ENCODE measurements at places on chromosomes 12 and 14.

GRCh38 chr12:75982979-75983660 lies 48.5 kb downstream of the PHLDA1 start:
- peaks cover 14% of the 10 kb centered on the region for H3K27me3 ChIP-seq
- DNase-seq = no peak
- H3K27ac ChIP-seq = no peak overlapping the region

DNA sequence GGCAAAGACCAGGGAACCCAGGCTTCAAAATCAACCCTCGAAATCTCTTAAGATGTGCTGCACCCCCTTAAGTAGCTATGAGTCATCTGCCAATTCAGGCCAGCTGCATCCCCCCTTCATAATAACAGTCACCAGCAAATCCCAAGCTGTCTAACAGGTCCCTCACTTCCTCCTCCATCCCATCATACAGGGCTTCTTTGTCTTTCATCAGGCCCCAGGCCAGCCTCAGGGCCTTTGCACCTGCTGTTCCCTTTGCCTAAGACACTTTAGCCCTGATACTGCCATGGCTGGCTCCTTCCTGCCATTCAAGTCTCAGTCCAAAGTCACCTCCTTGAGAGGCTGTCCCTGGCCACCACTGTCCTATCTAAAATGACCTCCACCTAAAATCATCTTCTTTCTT lies 4.0 kb downstream of the RASAL1 start:
- H3K27ac ChIP-seq = no peak overlapping the region
- no peak for DNase-seq
- H3K36me3 ChIP-seq = no peaks in the 10 kb centered on the region
- no peaks in the 10 kb centered on the region for H3K27me3 ChIP-seq

- no peaks in the 10 kb centered on the region for H3K4me1 ChIP-seq
- H3K4me3 ChIP-seq = no peak overlapping the region
- no peaks in the 10 kb centered on the region for H3K36me3 ChIP-seq
- H3K27ac ChIP-seq = no peak overlapping the region
These were observed 211.0 kb downstream of the TBX5 start for GRCh38 chr12:114194956-114195355.

GRCh38 chr14:104202259-104203070 lies 64.1 kb downstream of the KIF26A start:
- no peak overlapping the region for H3K4me3 ChIP-seq
- no peak for DNase-seq
- no peaks in the 10 kb centered on the region for H3K4me1 ChIP-seq
- no peaks in the 10 kb centered on the region for H3K27me3 ChIP-seq

DNA sequence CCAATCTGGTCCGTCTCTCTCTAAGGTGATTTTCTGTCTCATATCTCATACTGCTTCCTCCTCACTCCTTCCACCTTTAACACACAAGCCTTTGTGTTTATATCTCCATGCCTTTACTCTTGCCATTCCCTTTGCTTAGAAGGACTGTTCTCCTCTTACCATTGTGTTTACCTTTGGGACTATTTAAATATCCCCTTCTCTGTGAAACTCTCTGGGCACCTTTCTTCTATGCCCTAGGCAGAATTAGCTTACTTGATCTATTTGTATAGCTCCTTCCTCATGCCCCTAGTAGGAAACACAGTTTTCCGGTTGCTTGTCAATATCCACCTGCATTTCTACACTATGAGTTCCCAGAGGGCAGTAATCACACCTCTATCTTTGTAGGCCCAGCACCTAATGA lies 3.9 kb upstream of the AMHR2 start:
- peaks cover 52% of the 10 kb centered on the region for H3K4me1 ChIP-seq
- no peaks in the 10 kb centered on the region for H3K27me3 ChIP-seq
- no peak overlapping the region for H3K4me3 ChIP-seq
- H3K27ac ChIP-seq = peak overlapping the region; percentile 36

DNA sequence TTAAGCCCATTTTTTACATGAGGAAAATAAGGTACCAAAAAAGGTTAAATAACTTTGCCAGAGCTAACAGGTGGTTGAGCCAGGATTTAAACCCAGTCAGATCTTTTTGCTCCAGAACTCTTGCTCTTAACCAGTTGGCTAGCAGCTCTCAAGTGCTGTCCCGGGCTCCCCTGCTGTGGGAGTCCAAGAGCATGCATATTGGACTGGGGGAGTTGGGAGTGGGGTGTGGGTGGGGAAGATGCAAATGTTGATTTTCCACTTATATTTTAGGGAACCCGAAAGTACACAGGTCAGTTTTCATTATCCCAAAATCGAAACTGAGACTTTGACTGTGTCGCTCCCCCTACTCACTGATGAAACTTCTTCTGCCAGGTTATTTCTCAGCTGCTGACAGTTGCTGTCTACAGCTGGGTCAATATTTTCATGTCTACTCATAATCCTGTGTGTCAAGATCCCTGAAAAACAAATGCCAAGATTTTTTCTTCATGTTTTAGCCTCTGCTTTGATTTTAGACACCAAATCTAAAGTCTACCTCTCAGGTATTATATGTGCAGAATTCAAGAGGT lies 172.3 kb upstream of the TMPO start:
- H3K4me3 ChIP-seq = no peak overlapping the region
- H3K27ac ChIP-seq = no peak overlapping the region
- H3K36me3 ChIP-seq = no peaks in the 10 kb centered on the region
- peaks cover 28% of the 10 kb centered on the region for H3K27me3 ChIP-seq
- no peak for DNase-seq

DNA sequence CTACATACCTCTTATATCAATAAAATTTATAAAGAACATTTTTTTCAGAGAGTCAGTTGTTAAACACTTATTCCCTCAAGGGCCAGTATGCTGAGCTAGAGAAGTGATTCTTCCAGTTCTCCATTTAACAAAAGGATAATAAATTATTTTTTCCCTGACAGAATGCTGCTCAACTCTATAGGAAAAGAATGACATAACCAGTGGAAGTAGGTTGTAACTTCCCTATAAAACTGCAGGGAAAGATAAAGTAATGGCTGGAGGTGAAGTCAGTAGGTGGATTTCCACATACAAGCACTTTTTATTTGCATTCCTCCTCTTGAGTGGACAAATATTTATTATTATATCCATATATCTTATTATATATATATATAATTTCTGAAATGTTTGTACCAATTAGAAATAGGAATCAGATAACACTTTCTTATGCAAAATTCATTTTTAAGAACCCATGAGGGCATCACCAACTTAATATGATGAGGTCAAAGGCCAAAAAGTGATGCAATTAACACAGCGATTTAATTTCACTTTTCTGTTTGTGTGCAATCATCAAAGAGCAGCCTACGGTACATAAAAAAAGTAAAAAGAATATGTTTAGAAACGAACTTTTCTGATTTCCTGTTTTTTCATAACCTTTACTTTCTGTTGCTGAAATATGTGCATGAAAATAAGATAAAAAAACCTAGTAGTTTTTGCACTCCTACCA lies 175.3 kb downstream of the PRKD1 start:
- no peak overlapping the region for H3K4me3 ChIP-seq
- DNase-seq = no peak
- no peaks in the 10 kb centered on the region for H3K27me3 ChIP-seq
- H3K4me1 ChIP-seq = no peaks in the 10 kb centered on the region
- no peak overlapping the region for H3K27ac ChIP-seq

DNA sequence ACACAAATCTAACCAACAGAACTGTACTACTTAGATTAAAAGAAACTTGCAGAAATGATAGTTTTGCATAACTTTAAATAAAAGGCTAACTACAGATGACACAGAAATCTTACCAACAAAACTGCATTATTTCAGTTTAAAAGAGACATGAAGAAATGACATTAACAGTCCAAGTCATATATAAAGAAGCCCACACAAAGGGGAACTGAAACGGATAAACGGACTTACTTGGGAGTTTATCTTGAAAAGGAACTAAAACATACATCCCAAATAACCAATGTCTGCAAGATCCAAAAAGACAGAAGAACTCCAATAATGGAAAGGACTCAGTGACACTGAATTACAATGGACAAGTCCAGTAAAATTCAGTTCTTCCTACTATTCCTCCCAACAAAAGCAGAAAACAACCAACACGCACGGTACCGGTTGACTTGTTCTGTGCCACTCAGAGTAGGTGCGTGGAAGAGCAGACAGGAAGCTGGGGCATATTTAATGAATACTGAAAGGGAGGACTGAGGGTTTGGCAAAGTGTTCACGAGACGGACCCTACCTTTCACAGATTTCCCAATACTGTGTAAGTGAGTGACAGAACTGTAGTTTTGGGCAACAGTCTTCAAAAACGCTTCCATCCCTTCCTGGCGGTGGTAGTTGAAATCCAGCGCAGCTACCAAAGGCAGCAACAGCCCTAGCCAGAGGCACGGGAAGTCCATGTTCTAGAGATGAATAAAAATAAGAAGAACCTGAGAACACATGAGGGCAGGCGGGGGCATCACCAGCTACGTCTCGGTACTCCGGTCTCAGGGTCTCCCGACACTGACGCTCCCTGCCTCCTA lies 627 bp downstream of the CPM start:
- DNase-seq = peak; percentile 53
- no peaks in the 10 kb centered on the region for H3K36me3 ChIP-seq
- H3K4me3 ChIP-seq = peak overlapping the region; percentile 88
- peaks cover 8% of the 10 kb centered on the region for H3K4me1 ChIP-seq
- peak overlapping the region; percentile 78 for H3K27ac ChIP-seq

DNA sequence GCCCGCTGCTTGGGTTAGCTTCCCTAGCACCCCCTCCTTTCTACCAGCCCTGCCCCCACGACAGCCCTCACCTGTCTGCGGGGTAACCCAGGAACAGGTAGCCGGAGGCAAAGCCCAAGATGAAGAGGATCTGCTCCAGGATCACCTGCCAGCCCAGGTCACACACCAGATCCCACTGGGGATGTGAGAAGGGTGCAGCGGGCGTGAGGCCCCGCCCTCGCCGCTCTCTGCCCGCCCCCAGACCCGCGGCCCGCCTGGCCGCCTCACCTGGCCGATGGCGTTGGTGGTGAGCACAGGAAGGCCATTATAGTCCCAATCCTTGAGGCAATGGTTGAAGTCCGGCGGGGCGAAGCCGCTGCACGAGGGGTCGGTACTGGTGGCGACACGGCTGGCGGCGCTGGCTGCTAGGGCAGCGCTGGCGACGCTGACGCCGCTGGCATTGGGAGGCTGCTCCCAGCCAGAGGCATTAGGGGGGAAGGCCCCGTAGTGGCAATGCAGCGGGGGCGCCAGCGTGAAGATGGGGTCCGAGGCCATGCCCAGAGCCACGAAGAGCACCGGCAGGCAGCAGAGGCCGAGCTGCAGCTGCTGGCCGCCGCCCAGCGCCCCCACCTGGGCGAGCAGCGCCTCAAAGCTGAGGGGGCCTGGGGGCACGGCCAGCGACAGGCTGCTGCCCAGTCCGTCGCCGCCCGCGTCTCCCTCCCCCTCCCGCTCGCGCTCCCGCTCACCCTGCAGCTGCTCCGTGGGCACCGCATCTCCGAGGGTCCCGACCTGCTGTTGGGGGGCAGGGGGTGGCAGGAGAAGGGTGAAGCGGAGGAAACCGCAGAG lies 794 bp downstream of the SLC22A17 start:
- DNase-seq = no peak
- no peak overlapping the region for H3K27ac ChIP-seq
- H3K4me3 ChIP-seq = peak overlapping the region; percentile 68

- H3K36me3 ChIP-seq = no peaks in the 10 kb centered on the region
- peaks cover 6% of the 10 kb centered on the region for H3K27me3 ChIP-seq
- H3K27ac ChIP-seq = no peak overlapping the region
- no peaks in the 10 kb centered on the region for H3K4me1 ChIP-seq
These were observed 61.1 kb downstream of the RAB35 start for GRCh38 chr12:120055231-120056000.

DNA sequence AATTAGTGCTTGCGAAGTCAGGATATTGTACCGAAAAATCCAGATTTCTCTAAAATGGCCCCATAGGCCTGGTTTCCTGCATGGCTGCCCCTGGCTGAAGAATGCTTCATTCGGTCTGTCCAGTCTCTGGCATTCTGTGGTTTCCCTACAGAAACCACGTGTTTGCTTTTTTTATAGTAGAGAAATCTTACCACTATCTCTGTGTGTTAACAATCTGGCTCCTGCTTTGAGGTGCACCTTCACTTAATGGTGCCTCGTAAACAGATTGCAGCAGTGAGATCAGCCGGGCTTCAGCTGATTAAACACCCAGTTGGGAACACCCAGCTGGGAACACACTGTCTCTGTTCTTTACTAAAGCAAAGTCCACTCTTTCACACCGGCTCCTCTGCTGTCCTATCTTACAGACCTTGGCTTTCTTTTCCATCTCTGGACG lies 6.7 kb upstream of the DNAAF2 start:
- DNase-seq = no peak
- H3K27ac ChIP-seq = no peak overlapping the region
- H3K27me3 ChIP-seq = no peaks in the 10 kb centered on the region
- H3K36me3 ChIP-seq = peaks cover 17% of the 10 kb centered on the region

DNA sequence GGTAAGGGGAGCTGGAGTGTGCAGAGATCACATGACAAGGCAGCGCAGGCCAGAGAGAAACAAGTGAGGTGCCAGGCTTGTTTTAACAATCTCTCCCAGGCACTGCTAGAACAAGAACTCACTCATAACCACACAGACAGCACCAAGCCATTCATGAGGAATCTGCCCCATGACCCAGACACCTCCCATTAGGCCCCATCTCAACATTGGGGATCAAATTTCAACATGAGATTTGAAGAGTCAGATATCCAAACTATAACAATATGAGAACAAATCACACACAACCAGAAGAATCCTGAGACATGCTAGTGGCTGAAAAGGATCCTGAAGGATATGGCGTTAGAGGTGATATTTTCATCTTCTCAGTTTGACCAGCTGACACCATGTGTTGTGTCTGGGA lies 21.9 kb downstream of the OR6J1 start:
- no peak for DNase-seq
- no peak overlapping the region for H3K27ac ChIP-seq
- no peaks in the 10 kb centered on the region for H3K4me1 ChIP-seq

Measured in naive B cell (primary cell).